ENCODE measurements at places on chromosomes 7 and 10.

GRCh38 chr7:6252341-6252746 lies 20.1 kb downstream of the CYTH3 start:
- DNase-seq = no peak

DNA sequence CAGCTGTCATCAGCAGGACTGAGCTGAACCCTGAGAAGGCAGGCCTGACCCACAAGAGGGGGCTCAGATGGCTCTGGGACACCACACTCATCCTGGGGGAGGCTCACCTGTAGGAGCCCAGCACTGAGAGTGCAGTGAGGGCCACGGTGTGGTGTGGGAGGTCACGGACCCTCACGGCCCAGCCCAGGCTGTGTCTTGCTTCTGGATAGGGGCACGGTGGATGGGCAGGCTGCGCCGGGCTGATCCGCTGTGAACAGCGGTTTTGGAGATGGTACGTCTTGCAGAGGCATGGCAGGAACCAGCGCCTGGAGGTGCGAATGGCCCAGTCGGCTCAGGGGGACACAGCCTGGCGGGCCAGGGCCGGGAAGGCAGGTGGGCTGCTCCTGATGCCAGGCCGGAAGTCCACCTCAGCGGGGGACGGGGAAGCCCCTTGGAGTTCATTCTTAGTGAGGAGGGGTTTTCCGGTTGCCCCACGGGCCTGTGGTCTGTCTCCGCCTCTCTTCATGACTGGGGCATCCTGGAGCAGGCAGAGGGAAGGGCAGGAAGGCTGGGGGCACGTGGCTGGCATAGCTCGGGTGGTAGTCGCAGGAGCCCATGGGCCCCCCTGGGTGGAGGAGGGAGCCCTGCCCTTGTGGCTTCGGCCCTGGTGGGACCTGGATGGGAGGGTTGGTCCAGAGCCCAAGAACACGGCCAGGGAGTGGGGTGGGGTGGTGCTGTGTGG lies 112.5 kb downstream of the UNCX start:
- no peak for DNase-seq

DNA sequence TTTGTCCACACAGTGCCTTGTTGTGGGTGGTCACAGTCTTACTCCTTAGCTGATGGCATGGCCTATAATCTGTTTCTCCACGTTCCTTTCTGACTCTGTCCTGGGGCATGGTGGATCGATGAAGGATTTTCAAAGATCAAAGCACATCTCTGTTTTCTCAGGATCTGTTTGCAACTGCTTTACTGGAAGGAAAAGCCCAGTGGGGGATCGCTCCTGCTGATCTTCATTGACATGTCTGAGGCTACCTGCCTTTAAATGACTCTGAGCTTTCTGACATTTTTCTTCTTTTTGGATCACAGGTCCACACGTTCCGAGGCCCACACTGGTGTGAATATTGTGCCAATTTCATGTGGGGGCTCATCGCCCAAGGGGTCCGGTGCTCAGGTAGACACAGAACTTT lies 68.0 kb upstream of the PRR15 start:
- DNase-seq = no peak

GRCh38 chr10:103493362-103493915 lies at the start of gene NEURL1:
Gene NEURL1, plus strand, starts transcription at chr10:103493705. Its CDS starts 683 bp downstream, at chr10:103494388.
- DNase-seq = no peak

DNA sequence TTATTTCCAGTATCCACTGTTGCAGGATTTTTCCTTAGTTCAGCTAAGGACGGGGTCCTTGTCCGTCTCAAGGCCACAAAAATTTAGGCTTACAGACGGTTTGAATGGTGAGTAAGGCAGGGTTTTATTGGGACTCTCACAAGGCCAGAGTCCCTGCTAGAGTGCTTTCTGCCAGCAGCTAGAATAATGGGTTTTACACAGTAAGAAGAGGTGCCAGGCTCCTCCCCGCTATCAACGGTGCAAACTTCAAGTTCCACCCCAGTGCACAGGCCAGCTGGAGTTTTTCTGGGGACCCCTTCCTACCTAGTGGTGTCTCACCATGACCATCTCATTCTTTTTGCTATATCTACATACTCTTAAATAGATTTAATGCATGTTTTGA lies 198.5 kb upstream of the KCTD7 start:
- DNase-seq = no peak

DNA sequence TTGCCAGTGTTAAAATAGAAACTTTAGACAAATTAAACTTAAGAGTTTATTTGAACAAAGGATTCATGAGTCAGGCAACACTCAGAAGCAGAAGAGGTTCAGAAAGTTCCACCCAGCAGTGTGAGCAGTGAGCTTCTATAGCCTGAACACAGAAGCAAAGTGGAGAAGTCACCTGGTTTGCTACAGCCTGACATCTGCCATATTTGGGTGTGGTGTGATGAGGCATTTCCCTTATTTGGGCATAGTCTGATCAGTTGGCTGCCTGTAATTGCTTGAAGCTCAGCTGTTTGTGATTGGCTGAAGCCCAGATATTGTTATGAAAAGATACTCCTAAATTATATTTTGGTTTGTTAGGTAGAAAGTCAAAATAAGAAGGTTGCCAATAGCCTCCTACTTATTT lies 39.1 kb downstream of the VWC2 start:
- DNase-seq = no peak

DNA sequence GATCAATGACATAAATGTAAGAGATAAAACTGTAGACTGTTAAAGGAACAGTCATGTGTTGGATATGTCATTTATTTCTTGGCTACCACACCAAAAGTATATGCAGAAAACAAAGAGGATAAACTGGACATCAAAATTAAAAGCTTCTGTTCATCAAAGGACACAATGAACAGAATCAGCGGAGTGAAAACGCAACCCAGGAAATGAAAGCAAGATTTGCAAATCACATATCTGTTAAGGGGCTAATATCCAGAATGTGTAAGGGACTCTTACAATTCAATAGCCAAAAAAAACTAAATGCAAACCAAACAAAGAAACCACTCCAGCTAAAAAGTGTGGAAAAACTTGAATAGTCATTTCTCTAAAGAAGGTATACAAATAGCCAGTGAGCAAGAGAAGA lies 164.3 kb downstream of the ZMYND11 start:
- DNase-seq = no peak

- no peak for DNase-seq
Observed at GRCh38 chr7:131040467-131040932, 287.2 kb upstream of the MKLN1 start.

DNA sequence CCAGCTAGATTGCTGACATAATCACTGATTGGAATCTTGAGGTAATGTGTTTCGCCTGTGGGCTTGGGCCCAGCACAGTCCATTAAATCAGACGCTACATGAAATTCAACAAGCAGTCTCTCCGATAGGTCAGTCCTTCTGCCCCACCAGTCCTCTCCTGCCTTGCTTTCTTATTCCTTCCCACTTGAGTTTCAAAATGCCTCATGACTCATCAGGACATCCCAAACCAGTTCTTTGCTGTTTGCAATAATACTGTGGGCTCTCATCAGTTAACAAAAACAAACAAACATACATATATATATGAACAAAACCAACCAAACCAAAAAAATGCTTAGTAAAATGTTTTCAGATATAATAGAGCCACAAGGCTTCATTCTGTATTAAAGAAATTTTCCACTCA lies 599.0 kb downstream of the SORCS1 start:
- no peak for DNase-seq

GRCh38 chr7:141573511-141573910 lies 22.3 kb downstream of the AGK start:
- DNase-seq = no peak

- DNase-seq = no peak
Observed at GRCh38 chr10:104123397-104123796, 1.4 kb downstream of the SFR1 start.

DNA sequence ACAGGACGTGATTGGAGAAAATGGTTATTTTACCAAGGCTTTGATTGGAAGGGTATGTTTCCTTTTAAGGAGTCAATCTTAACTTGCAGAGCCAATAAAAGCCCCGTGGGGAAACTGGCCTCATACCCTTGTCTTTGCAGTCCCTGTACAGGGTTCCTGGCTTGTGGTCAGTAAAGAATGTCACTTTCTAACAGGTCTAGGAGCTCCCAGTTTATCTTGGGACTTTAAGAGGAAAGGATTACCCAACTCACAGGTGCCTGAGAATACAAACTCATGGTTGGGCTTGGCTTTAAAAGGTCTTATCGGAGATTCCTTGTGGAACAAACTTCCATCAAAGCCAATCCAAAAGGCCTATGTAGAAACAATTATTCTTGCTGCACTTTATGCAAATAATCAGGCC lies 221.8 kb downstream of the PHF14 start:
- no peak for DNase-seq

DNA sequence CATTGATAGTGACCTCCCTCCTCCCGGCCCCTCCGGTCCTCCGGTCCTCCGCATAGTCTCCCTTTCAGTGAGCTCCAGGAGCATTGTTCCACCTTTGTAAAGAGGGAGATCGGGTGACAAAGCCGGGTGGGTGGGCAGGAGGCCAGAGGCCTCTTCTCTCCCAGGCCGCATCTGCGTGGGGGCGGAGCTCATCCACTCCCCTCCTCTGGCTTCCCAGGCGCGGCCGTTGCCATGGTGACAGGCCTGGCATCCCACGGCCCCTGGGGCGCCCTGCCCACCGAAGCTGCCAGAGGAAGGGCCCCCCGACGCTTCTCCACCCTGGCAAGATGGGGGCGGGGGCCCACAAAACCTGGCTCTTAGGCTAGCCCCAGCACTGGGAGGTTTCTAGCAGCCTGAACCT lies 4.4 kb upstream of the FZD9 start:
- no peak for DNase-seq

DNA sequence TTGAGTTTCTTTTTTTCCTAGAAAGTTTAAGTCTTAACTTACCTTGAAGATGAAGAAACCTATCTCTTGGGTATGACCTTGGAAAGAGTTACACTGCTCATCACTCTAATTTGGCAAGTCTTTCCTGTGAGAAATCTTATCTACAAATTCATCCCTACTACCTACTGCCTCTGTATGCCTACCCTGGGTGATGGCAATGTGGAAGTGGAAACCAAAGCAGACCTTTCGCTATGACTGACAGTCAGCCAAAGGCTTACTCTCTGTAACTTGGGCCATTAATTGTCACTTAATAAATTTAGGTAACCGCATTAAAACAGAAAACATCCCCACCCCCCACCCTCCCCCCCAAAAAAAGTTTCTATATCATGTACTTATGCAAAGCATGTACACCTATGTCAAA lies 103.9 kb downstream of the CNOT4 start:
- no peak for DNase-seq

GRCh38 chr7:145831616-145832206 lies 284.9 kb upstream of the CNTNAP2 start:
- DNase-seq = no peak

DNA sequence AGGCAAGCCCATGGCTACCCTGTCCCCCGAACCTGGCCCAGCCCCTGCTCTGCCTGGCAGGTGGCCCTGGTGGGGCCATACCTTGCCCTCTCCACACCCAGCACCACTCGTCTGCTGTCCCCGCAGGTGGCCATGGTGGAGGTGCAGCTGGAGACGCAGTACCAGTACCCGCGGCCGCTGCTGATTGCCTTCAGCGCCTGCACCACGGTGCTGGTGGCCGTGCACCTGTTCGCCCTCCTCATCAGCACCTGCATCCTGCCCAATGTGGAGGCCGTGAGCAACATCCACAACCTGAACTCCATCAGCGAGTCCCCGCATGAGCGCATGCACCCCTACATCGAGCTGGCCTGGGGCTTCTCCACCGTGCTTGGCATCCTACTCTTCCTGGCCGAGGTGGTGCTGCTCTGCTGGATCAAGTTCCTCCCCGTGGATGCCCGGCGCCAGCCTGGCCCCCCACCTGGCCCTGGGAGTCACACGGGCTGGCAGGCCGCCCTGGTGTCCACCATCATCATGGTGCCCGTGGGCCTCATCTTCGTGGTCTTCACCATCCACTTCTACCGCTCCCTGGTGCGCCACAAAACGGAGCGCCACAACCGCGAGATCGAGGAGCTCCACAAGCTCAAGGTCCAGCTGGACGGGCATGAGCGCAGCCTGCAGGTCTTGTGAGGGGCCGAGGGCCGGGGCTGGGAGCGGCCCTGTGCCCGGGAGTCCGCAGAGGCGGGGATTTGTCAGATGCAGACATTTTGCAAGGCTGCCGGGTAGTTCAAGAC lies 13.2 kb downstream of the ORAI2 start:
- no peak for DNase-seq

GRCh38 chr7:132759482-132760243 lies 183.4 kb upstream of the PLXNA4 start:
- DNase-seq = no peak

DNA sequence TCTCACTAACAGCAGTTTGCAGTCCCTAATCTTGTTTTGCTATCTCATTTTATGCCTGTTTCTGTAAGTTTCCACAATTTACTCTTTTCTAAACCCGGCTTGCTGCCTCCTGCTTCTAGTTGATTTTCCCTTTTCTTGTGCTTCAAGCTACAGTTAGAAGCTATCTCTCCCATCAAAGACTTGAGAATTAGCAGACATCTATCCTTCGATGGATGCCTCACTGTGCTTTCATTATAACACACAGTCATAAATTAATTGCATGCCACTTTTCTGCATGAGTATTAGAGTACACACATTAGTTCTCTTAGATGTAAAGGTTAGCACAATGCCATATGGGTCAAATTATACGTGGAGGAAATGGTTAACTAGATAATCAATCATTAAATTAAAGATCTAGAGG lies 48.7 kb downstream of the SEMA3A start:
- no peak for DNase-seq

DNA sequence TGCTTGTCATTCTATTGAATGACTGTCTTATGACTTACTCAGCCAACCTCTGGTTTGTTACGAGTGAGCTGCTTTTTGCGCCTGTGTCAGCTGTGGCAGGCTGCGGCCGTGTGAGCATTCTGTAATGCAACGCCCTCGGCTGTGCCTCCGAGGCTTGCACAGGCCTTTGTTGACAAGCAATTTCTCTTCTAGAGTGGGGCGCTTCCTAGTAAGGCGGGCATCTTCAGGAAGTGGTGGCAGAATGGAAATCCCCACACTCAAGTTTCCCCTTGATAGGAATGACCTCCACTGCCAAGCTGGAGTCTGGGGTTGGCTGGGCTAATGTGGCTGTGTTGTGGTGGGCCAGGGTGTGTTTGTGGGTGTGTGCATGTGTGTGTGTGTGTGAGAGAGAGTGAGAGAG lies 20.2 kb upstream of the TMEM178B start:
- no peak for DNase-seq

- DNase-seq = no peak
Observed at GRCh38 chr10:59383436-59383835, 21.1 kb upstream of the FAM13C start.

DNA sequence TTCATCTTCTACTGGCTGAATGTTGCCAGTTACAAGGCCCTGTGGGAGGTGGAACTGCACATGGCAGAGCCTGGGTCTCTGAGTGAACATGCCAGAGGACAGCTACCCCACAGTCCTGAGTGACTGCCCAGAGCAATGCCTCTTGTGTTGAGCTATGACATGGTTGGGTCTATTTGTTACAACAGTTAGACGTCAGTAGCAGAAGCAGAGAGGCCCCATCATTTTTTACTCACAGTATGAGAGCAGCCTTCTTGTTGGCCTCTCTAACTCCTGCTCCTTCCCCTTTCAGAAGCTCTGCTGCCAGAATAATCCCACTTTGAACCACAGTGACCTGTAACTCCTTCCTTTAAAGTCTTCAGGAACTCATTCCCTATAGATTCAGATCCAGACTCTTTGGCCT lies 30.8 kb upstream of the NRP1 start:
- DNase-seq = no peak

- no peak for DNase-seq
Observed at GRCh38 chr10:127064474-127064873, 131.9 kb downstream of the INSYN2A start.
